Esophagus squamous epithelium (tissue), 5 donors: ENCODE measurements at places on chromosomes 6 and 20. TPM values are rescaled to one million over a fixed set of nuclear protein-coding genes. Genes with fewer than 3 reads are reported as not detected.

PARD6B gene
- total RNA-seq, result 5.3 TPM

NKX2-2 gene
- not detected for total RNA-seq

MAPK13 gene
- 92.4 TPM for total RNA-seq

SLC17A3 gene
- total RNA-seq, result not detected

CST7 gene
- total RNA-seq, result 6.1 TPM

EYA4 gene
- total RNA-seq, result 0.09 TPM

SLPI gene
- 1,064 TPM for total RNA-seq

TMEM74B gene
- total RNA-seq, result 1.1 TPM

NCOA6 gene
- 21.8 TPM for total RNA-seq

NHLRC1 gene
- 1.8 TPM for total RNA-seq

MAP7 gene
- 30.7 TPM for total RNA-seq

C4B gene
- 3.2 TPM for total RNA-seq

TFAP2B gene
- total RNA-seq, result 4.4 TPM

LGSN gene
- not detected for total RNA-seq

RFX6 gene
- total RNA-seq, result not detected

SLC16A10 gene
- total RNA-seq, result 3.4 TPM

TFAP2A gene
- total RNA-seq, result 11.6 TPM

LST1 gene
- not detected for total RNA-seq

ARMC12 gene
- not detected for total RNA-seq

CST2 gene
- total RNA-seq, result not detected

CDSN gene
- not detected for total RNA-seq

TRIM40 gene
- not detected for total RNA-seq

HSPA12B gene
- 0.64 TPM for total RNA-seq

BTN1A1 gene
- not detected for total RNA-seq

FOXF2 gene
- total RNA-seq, result 5.7 TPM

DCDC2 gene
- total RNA-seq, result not detected

HNF4A gene
- not detected for total RNA-seq

KHDRBS2 gene
- not detected for total RNA-seq

WFDC5 gene
- total RNA-seq, result 6.0 TPM

MTG2 gene
- 25.0 TPM for total RNA-seq

OOEP gene
- not detected for total RNA-seq

CRISP2 gene
- not detected for total RNA-seq

HCRTR2 gene
- not detected for total RNA-seq

BCAS1 gene
- 0.97 TPM for total RNA-seq

CTAGE9 gene
- not detected for total RNA-seq

DLK2 gene
- 16.5 TPM for total RNA-seq

DEFB112 gene
- total RNA-seq, result not detected

FNDC11 gene
- not detected for total RNA-seq

SYTL3 gene
- 3.9 TPM for total RNA-seq

AARS2 gene
- 9.0 TPM for total RNA-seq

MAP3K5 gene
- total RNA-seq, result 22.7 TPM

CHRNA4 gene
- total RNA-seq, result not detected

HLA-DRB5 gene
- not detected for total RNA-seq

IP6K3 gene
- not detected for total RNA-seq

ALDH5A1 gene
- total RNA-seq, result 9.6 TPM

C6orf132 gene
- 110 TPM for total RNA-seq

TMEM244 gene
- not detected for total RNA-seq

PPP1R16B gene
- 6.7 TPM for total RNA-seq

PRSS16 gene
- total RNA-seq, result 5.1 TPM

HLA-DPB1 gene
- total RNA-seq, result 6.7 TPM

OPRL1 gene
- total RNA-seq, result 0.91 TPM

GTSF1L gene
- not detected for total RNA-seq

NRN1 gene
- 6.8 TPM for total RNA-seq

ENPP3 gene
- 0.06 TPM for total RNA-seq
